ENCODE measurements at places on chromosomes 12 and 14.

DNA sequence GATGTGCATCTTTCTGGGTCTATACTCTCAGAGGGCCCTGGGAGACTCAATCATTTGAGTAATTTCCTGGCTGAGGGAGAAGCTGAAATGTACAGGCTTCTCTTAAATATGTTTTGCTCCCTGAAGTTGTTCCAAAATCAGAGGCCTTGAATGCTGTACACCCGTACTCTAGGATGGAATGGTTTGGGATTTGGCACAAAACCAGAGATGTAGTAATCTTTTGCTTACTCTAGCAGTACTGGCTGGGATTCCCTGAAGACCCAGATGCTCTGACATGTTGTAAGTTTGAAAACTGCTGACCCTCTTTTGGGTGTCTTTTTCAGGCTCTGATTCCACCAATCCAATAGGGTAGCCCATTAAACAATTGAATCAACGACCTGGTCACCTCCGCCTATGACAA, 10.4 kb downstream of the ACACB start:
- no peak for DNase-seq

DNA sequence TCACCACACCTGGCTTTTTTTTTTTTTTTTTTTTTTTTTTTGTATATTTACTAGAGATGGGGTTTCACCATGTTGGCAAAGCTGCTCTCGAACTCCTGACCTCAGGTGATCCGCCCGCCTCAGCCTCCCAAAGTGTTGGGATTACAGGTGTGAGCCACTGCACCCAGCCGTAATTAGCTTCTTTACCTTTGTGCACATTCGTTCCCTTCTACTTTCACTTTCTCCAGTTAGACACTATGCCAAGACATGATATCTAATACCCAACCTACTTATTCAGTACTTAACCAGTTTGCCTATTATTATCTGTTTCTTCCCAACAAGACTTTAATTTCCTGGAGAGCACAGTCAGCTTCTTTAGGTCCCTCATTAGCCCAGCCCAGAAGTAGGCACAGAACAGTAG, 5.3 kb downstream of the STYK1 start:
- no peak for DNase-seq

DNA sequence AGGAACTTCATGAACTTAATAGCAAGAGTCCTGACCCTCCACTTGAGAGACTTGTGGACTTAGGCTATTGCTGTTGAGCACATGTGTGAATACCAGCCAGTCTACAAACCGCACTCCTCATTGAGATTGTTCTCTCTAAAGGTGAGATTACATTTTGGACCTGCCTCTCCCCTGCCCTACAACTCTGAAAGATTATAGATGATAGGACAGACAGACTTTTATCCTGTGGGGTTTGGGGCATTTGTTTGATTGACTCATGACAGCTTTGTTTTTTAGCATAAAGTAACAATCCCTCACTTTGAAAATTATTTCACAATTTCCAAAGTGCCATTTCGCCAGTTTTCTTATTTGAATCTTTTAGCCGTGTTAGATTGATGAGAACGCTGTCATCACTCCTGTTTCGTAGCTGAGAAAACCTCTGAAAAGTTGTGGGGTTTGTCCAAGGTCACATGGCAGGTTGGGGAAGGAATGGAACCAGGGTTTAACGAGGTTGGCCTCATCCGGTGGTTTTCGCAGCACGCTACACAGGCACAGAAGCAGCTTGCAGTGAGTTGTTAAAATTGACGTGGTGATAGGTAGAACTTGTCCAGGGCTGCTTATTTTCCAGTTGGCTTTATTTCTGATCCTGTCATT, 836 bp downstream of the EVL start:
- no peak for DNase-seq

DNA sequence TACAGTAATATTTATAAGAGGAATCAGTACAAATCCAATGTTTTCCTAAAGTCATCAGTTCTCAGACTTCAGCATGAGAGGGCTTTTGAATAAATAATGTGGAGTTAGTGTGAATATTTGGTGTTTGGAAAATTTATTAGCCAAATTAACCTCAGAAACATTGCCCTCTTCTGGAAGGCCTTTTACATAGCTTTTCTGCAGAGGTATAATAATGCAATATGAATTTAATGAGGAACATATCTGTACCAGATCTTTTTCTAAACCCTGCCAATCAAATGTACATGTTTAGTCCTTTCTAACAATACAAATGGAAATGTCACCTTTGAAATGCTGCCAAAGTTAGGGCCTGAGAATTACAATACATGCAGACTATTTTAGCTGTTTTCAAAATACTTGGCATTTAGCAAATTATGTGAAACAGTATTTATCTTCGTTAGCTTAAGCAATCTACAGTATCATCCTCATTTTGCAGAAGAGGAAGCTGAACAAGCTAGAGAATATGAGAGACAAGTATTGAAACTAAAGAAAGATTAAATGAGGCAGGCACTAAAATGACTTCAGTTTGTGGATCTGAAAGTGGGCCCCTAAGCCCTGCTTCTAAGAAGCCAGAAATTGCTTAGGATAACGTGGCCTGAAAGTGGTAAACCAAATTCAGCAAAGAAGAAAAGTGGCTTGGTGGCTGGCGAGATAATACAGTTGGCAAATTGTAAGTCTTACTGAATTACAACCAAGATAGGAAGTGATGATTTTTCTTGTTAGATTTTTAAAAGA, 60.4 kb upstream of the MANSC4 start:
- DNase-seq: no peak

DNA sequence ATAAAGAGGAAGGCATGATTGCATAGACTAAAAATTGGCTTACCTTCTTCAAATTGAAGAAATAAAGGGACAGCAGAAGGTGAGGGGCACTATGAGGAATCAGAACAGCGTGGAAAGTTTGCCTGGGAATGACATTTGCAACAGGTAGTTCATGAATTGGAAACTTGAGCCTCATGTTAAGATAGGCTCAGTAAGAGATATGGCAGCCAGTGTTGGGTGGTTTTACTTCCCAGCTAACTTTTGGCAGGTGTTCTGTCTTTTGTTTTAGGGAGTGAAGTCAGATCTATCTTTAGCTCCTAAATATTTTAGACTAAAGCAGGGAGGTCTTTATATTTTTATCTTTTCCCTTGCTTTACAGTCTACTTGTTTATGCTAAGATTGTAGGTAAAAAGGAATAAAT, 122.4 kb downstream of the ANO6 start:
- no peak for DNase-seq

GRCh38 chr12:27549801-27550652, 26.0 kb downstream of the PPFIBP1 start:
- peak; percentile 87 for DNase-seq

- DNase-seq: no peak
Measured at GRCh38 chr12:7638064-7638759, 27.5 kb downstream of the APOBEC1 start.

DNA sequence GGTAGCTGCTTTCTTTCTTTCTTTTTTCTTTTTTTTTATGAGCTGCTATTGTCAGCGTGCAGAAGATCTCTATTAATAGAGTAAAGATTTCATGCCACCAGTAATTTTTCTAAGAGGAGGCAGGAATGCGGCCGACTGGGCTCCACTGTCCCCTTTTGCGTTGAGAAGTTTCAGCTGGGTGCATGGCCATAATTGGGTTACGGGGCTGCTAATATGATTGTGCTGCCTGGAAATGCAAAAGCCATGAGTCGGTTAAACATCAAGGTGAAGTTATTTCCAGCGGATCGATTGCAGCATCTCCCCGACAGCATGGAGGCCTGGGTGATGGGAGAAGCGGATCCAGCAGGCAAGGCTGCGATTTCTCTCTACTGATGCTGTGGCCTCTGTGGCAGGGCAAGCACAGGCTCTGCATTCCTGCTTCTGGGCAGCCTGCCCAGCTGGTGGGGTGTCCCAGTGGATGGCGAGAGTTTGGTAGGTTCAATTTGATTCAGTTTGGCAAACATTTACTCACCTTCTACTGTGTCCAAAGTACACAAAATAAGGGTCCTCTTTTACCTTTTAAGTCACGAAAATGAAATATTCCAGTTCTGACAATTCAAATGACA, 54.4 kb upstream of the PRMT8 start:
- DNase-seq: peak; percentile 2

DNA sequence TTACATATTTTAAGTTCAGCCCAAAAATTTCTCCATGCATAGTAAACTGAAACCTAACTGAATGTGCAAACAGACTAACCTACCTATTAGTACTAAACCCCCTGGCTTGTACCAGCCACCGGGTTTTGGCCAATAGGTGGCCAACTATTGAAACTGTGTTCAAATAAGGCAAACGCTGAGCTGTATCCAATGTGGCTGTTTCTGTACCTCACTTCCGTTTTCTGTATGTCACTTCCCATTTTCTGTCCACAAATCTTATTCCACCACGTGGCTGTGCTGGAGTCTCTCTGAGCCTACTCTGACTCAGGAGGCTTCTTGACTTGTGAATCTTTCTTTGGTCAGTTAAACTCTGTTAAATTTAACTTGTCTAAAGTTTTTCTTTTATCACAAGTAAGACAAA, 6.0 kb upstream of the FBXO34 start:
- DNase-seq: no peak

DNA sequence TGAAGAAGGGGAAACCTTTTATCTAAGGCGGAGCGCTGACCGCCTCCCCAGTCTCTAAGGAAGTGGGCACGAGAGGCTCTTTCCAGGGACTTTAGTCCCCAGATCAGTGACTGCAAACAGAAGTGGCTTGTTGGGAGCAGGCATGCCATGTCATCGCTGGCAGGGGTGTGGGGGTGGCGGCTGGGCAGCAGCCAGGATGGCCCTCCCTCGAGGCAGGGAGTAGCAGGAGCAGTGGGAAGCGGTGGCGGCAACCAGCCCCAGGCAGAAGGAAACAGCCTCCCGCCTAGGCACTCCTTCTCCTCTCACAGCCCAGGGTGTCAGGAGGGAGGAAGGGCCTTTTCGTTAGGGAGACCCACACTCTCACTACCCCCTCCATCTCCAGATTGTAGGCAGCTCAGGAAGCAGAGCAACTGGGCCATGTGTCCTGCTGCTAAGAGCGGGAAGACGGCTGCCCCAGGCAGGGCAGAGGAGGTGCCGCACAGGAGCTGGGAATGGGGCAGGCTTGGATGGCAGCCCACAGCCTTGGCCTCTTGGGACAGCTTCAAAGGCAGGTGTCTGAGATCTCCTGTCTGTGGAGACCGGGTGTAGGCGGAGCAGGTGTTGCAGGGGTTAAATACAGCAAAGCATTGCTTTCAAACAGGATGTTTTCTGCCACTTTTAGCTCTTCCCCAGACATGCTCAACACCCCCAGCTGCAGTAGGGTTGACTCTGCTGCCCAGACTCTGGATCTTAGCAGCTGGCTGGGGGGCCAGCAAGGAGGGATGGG, 21.8 kb downstream of the VDR start:
- DNase-seq: peak; percentile 27

DNA sequence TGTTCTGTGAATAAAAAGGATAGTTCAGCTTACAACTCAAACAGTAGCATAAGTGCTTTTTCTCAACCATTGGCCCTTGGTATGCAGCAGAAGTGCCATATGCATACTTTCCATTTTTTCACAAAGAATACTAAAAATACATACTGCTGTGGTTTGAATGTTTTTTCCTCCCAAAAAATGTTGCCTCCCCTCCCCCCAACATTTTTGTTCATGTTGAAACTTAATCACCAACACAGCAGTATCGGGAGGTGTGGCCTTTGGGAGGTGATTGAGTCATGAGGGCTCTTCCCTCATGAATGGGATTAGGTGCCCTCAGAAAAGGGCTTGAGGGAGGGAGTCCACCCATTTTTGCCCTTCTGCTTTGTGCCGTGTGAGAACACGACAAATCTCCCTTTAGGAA, 198.6 kb downstream of the ESR2 start:
- peak; percentile 92 for DNase-seq

GRCh38 chr14:91021991-91022621, 38.3 kb downstream of the RPS6KA5 start:
- no peak for DNase-seq

DNA sequence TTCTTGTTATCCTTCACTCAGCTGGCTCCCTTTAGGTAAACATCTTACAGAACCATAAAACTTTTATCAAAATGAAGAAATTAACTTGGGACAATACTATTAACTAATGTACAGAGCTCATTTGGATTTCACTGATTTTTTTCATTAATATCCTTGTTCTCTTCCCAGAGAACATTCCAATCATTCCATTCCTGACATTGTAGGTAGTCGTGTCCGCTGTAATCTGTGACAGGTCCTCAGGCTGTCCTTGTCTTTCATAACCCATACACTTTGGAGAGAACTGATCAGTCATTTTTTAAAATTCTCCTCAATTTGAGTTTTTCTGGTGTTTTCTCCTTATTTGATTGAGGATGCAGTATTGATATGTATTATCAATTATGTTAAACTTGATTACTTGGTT, 916.8 kb downstream of the GALC start:
- no peak for DNase-seq

DNA sequence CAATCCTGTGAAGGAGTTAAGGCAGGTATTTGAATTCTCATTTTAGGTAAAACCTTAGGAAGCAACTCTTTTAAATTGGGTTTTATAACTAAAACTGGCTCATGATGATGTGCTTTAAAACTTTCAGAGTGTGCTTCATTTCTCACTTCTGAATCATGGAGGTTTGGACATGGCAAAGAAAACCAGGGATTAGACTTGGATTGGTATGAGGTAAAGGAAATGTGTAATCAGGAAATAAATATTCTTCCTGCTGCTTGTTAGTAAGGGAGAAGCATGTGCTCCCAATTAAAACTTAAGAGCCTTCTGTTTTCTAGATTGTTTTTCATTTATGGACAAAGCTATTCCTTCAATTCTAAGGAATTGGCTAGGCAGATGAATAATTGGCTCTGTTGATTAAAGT, 57.4 kb downstream of the FBXO33 start:
- DNase-seq: peak; percentile 74

DNA sequence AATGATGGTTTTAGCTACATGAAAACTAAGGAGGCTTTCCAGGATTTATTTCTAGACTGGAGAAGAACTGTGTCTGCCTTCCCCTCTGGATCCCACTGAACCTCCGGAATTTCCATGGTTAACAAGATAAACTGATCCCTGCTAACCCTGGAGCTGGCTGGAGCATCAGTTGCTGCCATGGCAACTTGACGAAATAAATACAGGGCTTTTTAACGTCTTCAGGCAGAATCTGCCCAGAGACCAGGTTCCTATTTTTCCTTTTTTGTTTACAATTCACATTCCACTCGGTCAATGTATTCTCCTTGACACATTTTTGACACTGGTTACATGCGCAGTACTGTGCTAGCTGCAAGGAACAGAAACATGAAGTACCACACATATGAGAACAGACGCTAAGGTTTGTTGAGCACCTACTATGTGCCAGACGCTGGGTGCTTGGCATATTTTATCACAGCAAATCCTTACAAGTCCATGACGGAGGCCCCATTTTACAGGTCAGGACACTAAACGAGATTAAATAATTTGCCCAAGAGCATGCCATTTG, 1.7 kb downstream of the C14orf132 start:
- peak; percentile 1 for DNase-seq

GRCh38 chr12:79673354-79673753, 17.4 kb downstream of the PAWR start:
- no peak for DNase-seq

GRCh38 chr12:4809013-4809448, 88.8 kb downstream of the GALNT8 start:
- peak; percentile 23 for DNase-seq

DNA sequence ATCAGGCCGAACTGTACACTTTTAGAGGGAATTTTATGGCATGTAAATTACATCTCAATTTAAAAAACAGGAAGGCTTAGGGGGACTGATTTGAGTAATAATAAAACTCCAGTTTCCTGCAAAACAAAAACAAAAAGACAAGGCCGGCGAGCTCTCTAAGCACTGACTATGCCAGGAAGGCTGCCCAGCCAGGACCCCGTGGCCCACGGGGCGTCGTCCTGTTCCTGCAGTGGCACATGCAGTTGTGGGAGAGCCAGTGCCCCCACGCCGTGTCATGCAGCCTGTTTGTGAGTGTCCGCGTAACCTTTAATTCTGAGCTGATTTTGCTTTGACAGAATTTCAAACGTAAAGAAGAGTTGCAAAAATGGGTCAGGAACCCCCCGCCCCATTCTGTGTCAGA, 10.5 kb downstream of the XRCC3 start:
- DNase-seq: no peak

Data from fibroblast of skin of back (primary cell).